ENCODE measurements at places on chromosomes 7 and 10.

DNA sequence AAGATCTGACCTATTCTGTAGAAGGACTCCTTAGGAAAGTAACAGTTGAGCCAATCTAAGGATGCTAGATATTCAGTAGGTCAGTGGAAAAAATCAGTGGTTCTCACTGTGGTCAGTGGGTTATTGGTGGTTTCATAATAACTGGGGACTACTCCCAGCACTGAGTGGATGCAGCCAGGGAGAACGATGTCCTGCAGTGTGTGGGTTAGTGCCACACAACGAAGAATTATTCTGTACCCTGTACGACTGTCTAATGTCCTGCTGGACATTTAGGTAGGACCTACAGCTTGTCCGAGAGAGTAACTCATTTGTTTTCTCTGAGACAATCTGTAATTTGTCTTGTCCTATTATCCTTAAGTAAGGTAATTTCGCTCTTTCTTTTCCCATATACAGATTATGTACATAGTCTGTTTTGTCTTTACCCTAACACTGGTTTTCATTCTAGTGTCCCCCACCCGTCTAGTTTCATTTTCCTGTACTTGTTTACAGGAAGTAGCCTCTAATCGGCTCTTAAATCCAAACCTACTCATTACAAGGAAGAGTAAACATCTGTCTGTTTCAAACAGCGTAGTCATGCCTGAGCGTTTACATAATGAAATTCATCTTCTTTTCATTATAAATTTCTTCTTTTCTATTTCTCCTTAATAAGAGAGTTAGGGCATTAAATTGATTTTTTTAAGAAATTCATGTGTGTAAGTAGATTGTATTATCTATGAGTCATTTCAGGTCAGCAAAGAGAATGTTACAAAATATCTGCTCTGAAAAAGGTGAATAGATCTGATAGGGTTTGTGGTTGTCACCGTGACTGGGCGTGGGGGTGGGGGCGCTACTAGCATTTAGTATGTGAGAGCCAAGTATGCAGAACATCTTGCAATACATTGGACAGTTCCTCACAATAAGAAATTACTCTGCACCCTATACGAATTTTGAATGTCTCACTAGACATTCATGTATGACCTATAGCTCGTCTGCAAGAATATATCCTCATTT, 8.3 kb upstream of the ZC3HAV1L start:
- DNase-seq: no peak

DNA sequence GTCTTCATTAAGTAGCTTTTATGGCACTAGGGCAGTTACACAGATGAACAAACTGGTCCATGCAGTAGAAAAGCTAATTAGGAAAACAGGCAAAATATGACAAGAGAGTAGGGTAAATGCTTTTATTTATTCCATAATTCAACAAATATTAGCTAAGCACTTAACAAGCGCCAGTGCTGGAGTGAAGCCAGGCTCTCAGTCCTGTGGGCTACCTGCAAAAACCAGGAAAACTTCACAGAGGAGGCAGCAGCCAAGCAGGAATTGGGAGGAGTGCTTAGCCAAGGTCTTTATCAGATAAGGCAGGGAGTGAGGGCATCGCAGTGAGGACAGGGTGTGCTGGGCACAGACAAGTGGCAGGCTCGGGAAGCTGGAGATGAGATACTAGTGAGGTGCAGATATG, 4.9 kb upstream of the KAT6B start:
- no peak for DNase-seq

DNA sequence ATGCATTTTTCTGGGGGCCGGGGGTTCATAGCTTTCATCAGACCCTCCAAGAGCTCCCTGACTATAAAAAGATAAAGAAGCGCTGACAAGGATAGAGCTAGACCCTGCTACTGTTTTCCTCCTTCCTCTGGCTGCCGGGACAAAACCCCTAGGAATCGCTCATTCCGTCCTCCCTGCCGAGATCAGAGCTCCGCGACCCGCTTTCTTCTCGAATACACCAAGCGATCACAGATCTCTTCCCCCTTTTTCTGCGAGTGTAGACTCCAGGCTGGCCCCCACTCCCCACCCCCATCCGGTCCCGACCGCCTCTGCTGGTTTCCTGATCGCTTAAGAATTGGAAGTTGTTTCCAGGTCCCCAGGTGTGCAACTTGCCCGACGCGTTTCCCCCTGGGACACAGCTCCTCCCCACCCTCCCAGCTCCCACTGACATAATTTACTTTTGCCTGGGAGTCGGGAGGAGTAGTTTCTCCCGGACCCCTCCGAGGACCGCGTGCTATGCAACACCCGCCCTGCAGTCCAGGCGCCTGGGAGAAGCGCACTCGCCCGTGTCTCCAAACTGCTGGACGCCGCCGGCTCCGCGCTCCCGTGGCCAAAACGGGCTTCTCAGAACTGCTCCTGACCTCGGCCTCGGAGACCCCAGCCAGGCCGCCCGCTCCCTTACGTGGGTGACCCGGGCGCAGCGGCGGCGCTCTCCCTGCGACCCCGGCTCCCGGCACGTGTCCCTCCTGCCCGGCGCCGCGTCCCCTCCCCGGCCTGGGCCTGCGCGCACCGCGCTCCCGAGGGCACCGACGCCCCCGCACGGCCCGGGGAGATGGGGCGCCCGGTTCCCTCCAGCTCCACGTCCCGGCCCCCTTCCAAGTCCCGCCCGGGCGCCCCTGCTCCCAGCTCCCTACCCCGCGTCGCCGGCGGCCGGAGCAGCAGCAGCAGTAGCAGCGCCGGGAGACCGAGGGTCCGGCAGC, 552 bp downstream of the IL15RA start:
- DNase-seq: no peak

DNA sequence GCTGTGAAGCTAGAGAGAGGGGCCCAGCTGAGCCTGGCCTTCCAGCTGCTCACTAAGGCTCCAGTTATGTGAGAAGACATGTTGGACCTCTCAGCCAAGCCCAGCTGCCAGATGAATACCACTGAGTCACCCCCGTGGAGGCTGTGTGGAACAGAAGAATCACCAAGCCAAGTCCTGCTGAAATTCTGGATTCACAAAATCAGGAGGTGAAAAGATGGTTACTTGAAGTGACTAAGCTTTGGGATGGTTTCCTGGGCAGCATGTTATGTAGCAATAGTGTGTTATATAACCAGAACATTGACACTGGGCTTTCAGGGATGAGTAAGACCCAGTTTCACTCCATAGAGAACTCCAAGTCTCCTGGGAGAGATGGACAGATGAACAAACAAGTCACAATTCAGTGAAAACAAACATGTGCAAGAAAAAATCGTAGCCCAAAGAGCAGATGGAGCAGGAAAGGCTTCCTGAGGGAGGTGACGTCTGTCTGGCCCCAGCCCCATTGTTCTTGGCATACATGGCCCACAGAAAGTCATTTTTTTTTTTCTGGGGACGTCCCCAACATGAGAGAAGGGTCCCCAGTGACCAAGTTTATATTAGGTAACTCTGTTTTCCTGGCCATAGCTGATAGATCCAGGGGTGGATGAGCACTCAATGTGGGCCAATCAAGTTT, 64.1 kb upstream of the PDZD8 start:
- no peak for DNase-seq

DNA sequence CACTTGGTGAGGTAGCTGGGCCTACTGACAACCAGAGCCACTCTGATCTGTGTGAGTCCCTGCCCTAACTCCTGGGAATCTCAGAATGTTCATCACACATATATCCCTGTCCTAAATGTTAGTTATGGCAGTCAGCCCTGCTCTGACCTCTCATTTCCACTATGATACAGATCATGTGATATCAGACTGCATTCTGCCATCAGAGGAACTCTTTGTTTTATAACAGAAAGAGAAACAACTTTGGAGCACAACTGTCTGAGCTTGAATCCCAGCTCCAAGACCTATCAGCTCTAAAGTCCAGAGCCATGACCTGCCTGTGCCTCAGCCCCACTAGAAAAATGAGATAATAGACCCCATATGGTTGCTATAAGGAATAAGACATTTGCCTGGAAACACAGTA, 54.6 kb upstream of the ABCB4 start:
- no peak for DNase-seq

DNA sequence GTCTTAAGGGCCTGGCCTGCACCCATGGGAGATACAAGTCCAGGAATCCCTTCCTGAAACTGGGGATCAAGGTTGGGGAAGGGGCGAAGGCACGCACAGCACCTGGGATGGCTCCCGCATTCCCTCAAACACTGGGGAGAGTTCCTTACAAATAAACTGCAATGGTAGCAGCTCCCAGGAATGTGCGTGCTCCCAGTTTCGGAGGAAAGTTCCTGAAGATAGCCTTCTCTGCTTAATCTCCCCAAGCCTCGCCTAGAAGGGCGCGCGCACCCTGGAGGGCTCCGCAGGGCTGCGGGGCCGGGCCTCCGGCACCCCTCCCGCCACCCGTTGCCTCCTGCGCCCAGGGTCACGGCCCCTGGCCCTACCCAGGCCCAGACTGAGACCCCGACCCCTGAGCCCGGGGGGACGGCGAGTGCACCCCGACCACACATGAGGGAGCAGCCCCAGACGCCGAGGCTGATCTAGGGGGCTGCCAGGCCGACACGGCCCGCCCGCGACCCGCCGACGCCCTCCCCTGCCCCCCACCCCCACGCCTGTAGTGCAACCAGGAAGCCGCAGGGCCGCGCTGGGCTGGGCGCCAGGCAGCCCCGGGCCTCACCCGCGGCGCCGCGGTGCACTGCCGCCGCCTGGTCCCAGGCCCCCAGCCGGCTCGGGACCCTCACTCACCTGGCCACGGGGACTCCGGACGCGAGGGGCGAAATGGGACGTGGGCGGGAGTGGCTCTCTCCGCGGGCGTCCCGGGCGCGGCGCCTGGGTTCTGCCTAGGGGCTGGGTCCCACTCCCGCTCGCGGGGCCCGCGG, 460 bp downstream of the ANXA11 start:
- no peak for DNase-seq

- DNase-seq: no peak
These were observed 229.1 kb downstream of the ELFN1 start for GRCh38 chr7:1899196-1899595.

GRCh38 chr10:77682393-77683087, 44.9 kb upstream of the KCNMA1 start:
- no peak for DNase-seq

- DNase-seq: no peak
These were observed 162.9 kb upstream of the PRSS58 start for GRCh38 chr7:142420554-142421362.

GRCh38 chr7:155644971-155645509, 579 bp downstream of the RBM33 start:
- DNase-seq: no peak

DNA sequence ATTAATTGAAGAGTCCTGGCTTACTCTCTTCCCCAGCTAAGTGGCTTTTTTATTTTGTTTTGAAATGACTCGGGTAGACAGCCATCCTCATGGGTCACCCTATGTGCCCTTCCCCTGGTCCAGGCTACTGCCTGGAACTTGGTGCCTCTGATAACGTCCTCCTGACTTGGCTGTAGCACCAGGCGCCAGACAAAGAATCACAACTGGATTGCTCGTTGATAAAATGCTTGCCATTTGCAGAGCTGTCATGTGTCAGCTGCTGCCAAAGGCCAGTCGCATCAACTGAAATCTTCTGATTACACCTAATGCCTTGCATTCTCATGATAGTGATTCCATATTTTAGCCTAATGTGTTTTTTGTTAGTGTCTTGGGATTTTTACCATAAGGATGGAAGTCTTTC, 27.4 kb upstream of the ABLIM1 start:
- DNase-seq: no peak

DNA sequence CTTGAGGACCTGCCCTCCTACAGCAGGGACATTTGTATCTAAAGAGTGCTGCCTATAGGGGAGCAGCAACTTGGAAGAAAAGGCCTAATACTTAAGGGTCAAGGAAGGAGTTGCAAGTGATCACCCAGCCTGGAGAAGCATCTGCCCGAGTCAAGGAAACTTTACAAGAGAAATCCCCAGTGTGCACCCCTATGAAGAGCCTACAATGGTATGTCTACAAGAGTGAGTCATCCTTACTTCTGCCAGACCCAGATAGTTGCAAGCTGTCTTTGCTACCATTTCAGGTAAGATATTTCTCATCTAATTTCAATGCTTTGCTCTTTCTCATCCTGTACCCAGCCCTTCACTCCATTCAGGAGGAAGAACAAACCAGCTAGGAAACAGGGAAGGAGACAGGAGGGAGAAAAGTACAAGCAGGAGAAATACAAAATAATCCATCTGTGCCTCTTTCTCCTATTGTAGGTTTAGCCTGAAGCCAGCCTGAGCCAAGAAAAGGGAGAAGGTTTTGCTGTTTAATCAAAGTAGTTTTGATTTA, 34.4 kb upstream of the AGR3 start:
- no peak for DNase-seq

DNA sequence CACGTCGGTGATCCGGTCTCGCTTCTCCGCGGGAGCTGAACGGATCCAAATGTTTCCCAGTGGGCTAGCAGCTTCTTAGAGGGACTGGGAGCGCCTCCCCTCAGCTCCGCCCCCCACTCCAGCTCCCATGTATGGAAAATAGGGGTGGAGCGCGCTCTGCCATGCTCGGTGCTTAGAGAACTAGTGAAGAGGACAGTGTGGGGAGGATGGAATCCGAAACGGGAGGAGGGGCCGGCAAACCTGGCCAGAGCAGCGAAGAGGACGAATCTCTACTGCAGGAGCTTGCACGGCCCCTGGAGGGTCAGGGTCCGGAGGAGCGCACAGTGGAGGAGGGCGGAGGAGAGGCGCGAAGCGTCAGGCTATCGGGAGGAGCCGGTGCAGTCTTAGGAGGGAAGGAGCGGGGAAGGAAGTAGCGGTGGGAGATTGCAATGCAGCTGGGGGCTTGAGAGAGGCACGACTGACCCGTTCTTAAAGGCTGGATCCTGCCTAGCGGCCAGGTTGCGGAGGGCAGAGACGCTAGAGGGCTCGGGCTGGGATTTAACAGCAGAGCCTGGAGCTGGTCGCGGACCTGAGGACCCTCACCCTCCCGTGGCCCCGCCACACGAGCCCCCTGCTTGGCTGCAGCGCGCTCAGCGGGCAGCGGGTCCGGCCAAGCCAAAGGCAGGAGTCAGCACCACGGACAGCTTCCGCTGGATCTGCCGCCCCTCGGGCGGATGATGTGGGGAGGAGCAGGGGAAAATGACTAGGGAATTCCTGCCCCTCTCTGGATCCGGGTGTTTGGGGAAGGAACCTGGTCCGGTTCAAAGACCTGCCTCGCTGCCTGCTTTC, at the start of gene PRLHR:
Gene PRLHR (minus strand): TSS at position 51 of the 828 bp plus-strand sequence. CDS start 404 bp downstream, outside the sequence.
- DNase-seq: no peak

- DNase-seq: no peak
These were observed 247.7 kb downstream of the MAD1L1 start for GRCh38 chr7:1985042-1985441.

DNA sequence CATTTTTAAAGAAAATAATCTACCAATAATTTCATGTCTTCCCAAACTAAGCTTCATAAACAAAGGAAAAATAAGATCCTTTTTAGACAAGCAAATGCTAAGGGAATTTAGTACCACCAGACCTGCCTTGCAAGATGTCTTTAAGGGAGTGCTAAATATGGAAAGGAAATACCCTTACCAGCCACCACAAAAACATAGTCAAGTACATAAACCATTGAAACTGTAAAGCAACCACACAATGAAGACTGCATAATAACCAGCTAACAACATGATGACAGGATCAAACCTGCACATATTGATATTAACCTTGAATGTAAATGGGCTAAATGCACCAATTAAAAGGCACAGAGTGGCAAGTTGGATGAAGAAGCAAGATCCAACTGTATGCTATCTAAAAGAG, 586.5 kb upstream of the NRG3 start:
- no peak for DNase-seq
